ENCODE measurements at places on chromosomes 11 and 22. TPM values are rescaled to one million over a fixed set of nuclear protein-coding genes. Genes with fewer than 3 reads are reported as not detected.

DCHS1 gene
- 47.4 TPM for total RNA-seq

FGF3 gene
- not detected for total RNA-seq

ESRRA gene
- total RNA-seq = 40.4 TPM

P2RY2 gene
- 2.3 TPM for total RNA-seq

SEPTIN5 gene
- 11.8 TPM for total RNA-seq

ANKRD49 gene
- total RNA-seq = 8.6 TPM

OR10D3 gene
- total RNA-seq = not detected

IL10RA gene
- under 0.01 TPM for total RNA-seq

Data from pulmonary artery endothelial cell (primary cell).